Stimulated activated CD4-positive, alpha-beta T cell treated with anti-CD3 and anti-CD28 coated beads, Interleukin-4, amount 100 ng/mL, for 4 hours (primary cell): ENCODE measurements at places on chromosomes 5 and 9.

DNA sequence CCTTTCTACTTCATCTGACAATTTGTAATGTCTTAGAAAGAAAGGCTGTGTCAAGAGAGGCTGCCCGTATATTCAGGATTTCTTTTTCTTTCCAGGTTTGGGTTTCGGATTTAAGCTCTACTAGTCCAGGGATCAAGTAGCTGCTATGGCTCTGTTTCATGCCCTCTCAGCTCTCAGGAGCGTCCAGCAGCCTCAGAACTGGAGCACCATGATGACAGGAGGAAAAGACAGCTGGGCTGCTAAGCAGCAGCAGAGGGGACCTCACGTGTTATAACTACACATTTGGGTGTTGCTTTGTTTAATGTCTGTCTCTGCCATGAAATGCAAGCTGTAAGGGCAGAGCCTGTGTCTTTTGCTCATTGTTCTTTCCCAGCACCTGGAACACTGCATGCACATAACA, 28.5 kb downstream of the TBC1D2 start:
- DNase-seq: no peak

DNA sequence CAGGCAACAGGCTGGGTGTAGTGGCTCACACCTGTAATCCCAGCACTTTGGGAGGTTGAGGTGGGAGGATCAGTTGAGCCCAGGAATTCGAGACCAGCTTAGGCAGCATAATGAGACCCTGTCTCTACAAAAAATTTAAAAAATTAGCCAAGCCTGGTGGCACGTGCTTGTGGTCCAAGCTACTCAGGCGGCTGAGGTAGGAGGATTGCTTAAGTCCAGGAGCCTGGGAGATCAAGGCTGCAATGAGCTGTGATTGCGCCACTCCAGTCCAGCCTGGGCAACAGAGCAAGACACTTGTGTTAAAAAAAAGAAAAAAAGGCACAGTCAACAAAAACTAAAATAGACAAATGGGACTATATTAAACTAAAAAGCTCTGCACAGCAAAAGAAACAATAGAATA, 29.3 kb downstream of the ATP6V0E1 start:
- no peak for DNase-seq

GRCh38 chr5:33969572-33970452, 14.7 kb downstream of the SLC45A2 start:
- no peak for DNase-seq

DNA sequence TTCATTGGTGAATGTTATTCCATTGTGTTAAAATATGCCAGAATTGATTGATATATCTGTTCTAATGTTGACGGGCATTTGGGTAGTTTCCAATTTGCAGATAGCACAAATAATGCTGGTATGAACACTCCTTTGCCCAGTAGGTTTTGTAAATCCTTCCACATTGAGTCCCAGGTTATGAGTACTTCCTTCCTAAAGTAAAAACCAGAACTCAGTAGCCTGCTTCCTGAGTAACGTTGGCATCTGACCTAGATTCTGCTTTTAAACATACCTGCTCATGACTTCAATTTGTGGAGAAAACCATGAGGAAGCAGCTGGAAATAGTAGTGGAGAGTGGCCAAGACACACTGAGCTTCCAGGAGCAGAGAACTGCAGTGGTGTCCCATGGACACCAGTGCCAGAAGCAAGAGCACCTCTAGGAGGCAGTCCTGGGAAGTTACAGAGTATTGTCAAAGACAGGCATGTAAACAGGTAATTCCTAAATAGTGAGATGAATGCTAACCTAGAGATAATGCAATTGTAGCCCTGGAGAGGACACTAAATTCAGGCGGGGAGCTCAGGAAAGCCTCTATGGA, 24.3 kb upstream of the RASGRF2 start:
- no peak for DNase-seq

- DNase-seq: no peak
Observed at GRCh38 chr5:107322936-107323335, 347.8 kb downstream of the EFNA5 start.
